ENCODE measurements at places on chromosomes 6 and 20. TPM values are rescaled to one million over a fixed set of nuclear protein-coding genes. Genes with fewer than 3 reads are reported as not detected.

DNA sequence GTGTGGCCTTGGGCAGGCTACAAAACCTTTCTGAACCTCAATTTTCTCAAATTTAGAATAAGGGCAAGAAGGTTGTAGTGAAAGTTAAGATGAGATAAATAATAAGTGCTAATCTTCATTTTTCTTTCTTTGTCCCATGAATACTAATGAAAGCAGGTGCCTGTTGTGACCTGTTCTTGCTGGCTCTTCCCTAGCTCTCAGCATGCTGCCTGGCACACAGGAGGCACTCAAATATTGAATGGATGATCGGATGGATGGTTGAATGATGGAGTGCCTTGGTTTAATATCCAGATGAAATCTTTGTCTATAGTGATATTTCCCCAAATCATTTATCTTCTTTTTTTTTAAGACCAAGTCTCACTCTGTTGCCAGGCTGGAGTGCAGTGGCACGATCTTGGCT, 15.0 kb downstream of the PBOV1 start:
- no peak for DNase-seq

DNA sequence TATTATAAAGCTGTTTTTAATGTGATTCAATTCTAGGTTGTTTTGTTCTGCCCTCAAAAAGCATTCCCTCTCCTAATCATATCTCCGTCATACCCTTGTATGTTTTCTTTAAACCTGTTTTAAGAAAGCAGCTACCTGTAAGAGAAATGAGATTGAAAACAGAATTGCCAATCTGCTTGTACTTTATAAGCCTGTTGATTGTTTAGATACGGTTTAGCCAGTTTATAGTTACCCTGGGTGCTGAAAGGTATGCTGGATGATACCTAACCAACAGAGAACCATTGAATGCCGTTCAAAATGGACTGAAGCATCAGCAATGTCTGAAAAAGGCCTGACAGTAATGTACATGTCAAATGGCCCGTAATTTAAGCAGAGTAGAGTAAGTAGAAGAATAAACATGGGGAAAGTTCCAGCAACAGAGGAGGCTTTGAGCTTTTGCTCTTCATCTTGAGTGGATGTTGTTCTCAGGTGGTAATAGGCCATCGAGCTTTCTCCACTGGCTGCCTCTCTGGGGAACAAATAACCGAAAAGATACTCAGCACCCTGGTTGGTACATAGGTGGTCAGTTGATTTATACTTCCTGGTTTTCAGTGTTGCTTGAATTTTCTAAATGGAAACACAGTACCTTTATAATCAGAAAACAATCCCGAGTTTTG, 27.5 kb downstream of the PTPN1 start:
- DNase-seq = no peak

DNA sequence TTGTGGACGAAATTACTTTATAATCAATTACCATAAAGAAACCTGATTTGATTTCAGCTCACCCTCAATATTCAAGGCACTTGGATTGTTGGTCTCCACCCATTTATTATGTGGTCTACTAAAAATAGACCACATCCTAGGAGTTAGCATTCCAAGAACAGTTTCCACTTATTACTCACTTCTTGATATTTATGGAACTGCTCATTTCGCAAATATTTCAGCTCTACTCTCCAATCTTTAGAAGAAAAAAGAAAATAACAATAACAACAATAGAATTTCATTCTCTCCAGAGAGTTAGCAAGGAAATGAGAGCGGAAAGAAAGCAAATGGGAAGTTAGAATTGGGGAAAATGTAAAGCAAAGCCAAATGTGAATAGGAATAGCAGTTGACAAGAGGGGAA, 26.2 kb upstream of the HDAC2 start:
- no peak for DNase-seq

DNA sequence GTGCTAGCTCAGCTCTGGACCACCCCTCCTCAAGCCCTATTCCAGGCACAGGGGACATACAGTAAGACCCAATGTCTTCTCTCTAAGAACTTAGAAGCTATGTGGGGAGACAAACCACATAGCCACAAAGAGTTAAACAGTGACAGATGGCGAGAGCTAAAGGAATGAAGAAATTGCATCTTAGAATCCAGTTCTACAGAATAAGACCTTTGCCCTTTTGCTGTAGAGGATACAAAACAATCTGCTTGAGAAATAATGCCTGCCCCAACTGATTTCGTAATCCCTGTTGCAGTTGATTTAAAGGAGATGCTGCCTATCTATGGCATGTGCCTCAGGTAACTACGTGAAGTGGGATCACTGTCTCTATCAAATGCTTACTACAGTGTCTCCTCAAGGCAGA, 31.2 kb downstream of the TNFRSF21 start:
- no peak for DNase-seq

DNA sequence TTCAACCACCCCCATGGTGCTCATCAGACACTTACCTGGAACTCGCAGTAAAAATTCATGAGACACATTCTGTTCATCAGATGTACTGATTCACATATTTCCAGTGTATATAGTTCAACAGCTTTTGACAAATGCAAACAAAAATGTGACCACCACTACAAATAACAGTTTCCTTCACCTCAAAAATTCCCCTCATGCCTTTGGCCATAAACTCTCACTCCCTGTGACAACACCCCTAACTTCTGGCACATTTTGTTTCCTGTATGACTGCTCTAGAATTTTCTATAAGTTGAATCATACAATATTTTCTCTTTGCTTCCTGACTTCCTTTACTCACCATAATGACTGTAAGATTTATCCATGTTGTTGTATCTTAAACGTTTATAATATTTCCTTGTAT, 63.7 kb downstream of the C6orf118 start:
- no peak for DNase-seq

DNA sequence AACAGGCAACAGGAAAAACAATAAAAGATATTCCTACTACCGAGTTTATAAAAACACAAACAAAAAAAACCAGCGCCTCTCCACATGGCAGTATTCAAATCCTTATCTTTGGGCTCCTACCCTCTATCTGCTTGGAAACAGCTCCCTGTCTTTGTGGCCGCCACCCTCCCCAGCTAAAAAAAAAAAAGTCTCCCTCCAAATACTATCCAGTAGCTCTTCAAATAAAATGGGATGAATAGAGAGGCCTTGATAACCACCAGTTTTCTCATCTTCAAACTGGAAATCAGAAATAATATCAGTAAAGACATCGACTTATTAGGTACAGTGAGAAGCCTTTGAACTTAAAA, 96.2 kb downstream of the PSMG4 start:
- DNase-seq = no peak

Gene TSBP1
- not detected for total RNA-seq

DNA sequence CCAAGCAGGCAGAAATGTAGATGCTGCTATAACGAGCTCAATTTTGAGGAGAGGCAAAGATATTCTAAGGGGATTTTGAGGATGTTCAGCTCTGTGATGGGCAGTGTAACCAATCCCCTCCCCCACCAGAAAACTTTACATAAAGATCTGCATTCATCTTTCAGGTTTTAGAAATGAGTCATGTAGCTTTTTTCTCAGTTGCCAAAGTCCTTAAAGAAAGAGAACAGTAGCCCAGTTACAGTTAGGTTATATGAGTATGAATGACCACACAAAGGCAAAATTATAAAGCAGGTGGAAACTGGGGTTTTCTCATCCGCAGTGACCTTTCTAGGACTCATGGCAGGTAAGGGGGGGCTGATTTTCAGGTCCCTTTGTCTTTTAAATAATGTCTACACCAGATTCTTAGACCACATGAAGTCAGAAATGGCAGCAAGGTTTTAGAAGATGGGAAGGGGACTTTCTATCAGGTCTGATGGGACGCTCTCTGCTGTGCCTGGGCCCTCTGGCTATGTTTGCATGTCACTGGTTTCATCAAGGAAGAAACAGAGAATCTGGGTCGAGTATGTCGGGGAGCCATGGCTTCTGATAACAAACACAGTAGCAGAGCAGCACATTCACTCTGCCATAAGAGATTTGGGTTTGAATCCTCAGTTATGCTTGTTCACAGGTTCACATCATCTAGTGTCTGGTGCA, 94.7 kb downstream of the CLIC5 start:
- DNase-seq = no peak

Gene OXT
- not detected for total RNA-seq

DNA sequence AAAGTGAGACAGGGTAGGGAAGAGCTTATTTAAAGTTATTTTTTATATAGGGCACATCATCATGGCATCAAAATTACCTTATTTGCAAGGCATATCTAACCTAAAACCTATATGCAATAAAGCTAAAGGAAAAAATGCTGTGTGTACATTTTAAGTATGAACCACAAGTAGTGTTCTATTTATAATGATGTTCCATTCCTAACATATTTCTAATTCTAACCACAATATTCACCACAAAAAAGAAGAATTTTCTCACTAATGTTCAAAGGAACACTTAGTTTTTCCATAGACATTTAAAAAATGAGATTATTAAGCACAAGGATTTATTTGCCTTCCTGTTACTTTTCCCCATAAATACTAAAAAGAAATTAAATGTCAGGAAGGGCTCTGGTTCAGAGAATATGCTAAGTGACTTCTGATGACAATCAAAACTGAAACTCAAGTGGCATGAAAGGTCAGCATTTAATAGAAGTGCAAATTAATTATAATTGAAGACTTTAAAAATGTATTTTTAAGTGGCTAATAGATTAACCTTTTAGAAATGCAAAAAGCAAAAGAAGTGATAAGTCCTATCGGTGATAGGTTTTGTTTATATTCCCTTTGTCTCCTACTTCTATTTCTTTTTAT, 25.1 kb downstream of the GPR63 start:
- no peak for DNase-seq

Gene NFATC2
- 4.4 TPM for total RNA-seq

- no peak for DNase-seq
These were observed 262.1 kb downstream of the FOXC1 start for GRCh38 chr6:1871724-1872315.

DNA sequence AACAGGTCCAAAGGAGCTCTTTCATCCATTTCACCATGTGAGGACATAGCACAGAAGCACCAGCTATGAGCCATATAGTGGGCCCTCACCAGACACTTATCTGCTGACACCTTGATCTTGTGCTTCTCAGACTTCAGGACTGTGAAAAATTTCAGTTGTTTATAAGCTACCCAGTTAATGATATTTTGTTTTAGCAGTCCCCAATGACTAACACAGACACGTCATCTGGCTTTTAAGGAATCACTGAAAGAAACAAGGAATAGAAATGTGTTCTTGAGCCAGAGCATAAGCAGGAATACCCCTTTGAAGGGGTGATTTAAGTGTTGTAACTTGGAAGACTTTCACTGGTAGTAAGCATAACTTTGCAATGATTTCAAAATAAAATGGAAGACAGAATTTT, 214.7 kb upstream of the PTCHD4 start:
- no peak for DNase-seq

Gene PLG
- total RNA-seq = not detected

Gene LRRC1
- total RNA-seq = 10.4 TPM

Measured in posterior vena cava (tissue), 2 donors.